ENCODE measurements at places on chromosomes 5 and 9.

- DNase-seq = no peak
Observed at GRCh38 chr5:155598552-155598951, 585.0 kb downstream of the KIF4B start.

DNA sequence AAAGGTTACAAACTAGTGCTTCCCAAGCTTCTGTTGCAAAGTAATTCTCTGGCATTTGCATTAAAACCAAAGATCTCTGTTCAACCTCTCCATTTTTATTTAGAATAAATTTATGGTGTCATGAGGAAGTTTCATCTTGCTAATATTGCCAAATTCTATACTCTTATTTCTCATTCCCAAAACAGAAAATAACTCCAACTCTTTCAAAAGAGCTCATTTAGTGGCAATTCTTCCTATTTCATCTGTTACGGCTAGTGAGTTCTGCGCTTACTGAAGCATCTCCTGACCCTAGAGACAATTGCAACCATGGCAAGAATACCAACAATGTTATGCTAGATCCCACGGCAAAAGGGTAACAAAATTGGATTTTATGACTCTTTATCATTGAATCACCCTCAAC is 97.0 kb downstream of the HINT1 start:
- DNase-seq = no peak

DNA sequence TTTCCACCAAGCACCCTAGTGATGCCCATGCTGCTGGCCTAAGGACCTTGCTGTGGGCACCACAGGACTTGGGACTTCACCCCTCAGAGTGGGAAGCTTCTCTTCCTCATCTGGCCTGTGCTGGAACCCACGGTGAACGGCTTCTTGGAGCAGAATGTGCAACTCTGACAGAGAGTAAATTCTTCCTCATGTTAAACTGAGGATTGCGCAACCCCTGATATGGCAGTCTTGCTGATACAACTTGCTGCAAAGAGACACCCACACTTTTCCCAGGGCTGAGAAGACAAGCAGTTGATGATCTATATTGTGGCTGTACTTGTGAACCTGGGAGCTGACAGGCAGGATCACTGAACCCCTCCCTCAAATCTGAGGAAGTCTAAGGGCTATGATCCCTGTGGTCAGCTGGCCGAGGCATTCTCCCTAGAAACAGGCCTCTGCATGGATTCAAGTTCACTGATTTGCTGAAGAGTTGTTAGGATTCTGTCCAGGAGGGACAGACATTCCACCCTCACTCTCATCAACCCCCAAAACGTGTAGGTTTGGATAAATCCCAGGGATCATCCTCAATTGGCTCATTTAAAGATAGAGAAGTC is 307.2 kb downstream of the MTRR start:
- DNase-seq = no peak

DNA sequence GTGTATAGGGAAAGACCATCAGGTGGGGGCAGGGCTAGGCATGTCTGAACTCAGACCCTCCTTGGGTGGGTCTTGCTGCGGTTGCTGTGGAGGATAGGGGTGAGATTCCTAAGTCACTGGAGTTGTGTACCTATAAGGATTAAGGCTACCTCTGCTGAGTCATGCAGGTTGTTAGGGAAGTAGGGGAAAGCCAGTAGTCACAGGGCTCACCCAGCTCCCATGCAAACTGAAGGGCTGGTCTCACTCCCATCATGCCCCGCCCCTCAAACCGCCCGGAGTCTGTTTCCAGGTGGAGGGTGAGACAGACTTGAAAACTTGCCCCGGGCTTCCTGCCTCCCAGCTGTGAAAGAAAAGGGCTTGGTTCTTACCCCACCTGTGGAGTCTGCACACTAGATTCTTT is 161.8 kb downstream of the CAVIN4 start:
- DNase-seq = no peak

GRCh38 chr5:173758676-173759075 is 129.5 kb upstream of the CPEB4 start:
- no peak for DNase-seq

GRCh38 chr5:112951124-112951702 is 25.4 kb upstream of the DCP2 start:
- no peak for DNase-seq

- no peak for DNase-seq
Observed at GRCh38 chr5:159033351-159033657, 66.4 kb downstream of the EBF1 start.

- no peak for DNase-seq
Observed at GRCh38 chr5:80479713-80480112, 8.2 kb upstream of the FAM151B start.

GRCh38 chr5:138352722-138353559 is 456 bp downstream of the KDM3B start:
- peak; percentile 71 for DNase-seq

DNA sequence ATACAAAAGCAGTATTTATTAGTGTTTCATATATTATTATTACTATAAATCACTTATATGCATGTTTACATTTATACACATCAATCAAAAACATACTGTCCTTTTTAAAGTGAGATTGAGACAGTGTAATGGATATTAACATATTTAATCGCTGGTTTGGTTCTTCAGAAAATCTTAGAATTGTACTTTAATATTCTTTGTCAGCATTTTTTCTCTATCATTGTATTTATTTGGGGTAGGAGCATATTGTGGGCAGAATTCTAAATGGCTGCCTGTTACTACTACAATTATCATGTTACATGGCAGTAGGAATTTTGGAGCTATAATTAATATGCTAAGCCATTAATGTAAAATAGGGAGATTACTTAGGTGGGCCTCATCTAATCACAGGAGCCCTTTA is 722.6 kb downstream of the TLR4 start:
- DNase-seq = no peak

- DNase-seq = no peak
Observed at GRCh38 chr5:6704361-6704851, 8.8 kb upstream of the TENT4A start.

- DNase-seq = no peak
Observed at GRCh38 chr9:135123773-135124134, 36.3 kb downstream of the OLFM1 start.

DNA sequence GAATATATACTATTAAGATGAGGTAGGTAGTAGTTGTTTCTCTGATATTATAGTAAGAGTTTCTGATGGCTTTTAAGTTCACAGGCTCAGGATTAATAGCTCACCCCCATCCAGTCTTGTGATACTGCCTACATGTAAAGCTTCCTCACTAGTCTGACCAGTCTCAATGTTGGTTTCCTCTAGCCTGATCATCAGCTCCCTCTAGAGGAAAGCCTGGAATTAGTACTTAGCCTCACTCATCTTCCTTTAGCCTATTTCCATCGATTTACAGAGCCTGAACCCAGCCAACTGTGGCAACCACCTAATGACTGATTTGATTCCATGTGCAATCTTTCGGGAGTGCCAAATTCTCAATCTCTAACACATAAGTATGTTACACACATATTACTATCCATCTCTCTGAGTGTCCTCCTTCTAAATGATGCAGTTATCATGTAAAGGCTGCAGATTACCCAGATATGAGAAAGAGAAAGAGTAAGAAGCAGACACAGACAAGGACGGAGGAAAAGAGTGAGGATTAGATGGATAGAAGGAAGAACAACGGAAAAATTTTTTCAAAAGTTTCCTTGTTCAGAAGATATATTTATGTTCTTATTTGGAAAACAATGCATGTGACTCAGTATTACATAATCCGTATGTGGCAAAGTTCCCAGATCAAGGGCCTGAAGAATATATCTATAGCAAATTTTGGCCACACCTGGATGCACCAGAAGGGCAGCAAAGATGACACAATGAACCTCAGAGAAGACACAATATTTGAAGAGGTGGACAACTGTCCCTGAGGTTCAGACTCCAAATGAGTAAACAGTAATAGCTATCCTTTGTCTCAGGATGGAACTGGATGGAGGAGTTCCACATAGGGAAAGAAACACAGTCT is 333.7 kb downstream of the ELAVL2 start:
- DNase-seq = no peak

DNA sequence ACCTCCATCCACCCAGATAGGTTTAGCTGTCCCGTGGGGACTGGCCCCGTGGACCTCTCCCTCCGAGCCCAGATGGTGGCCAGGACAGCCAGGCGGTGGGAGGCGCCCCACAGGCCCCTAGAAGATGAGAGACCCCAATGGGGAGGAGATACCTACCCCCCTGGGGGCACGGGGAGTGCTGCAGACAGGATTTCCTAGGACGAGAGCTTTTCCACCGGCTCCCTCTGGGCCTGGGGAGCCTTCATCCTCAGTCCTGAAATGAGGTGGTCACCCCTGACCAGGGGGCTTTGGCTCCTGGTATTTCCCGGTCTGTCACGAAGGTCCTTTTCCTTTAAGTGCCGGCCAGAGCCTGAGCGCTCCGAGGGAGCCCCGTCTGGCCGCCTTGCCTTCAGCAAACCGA is 46.8 kb downstream of the MRPL36 start:
- DNase-seq = no peak

GRCh38 chr5:131825404-131826013 is 28.7 kb upstream of the FNIP1 start:
- no peak for DNase-seq

DNA sequence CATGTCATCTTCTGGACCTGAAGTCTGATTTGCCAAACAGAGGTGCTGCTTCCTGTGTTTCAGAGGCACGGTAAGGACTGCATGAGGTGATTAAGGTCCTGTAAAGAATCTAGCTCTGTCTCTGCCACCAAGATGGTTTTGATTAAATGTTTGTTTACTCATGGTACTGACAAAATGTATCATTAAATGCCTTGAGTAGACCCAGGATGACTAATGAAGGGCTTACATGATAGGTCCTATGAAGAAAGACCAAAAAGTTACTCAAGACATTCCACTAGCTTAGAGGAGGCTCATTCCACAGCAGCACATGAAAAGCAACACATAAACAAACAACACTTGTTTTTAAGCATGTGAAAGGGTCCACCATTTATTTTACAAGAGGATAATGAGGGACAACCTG is 100.9 kb downstream of the BOD1 start:
- DNase-seq = no peak

DNA sequence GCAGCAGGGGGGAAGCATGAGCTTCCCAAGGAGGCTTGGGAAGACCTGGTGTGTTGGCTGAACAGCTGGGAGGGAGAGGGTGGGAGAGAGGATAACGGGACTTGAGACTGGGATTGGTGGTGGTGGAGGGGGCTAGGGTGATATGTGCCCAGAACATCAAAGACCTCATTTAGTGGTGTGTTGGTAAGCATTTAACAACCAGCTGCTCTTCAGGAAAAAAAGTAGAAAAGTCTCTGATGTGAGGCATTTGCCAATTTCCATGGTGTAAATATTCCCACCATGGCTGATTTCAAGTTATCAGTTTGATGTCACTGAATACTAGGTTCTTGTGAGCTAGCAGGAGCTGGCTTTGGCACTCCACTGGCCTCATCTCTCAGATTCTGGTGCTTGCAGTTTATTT is 170.8 kb downstream of the MACROH2A1 start:
- DNase-seq = no peak

Data from posterior cingulate gyrus (tissue), 11 donors.